ENCODE measurements at places on chromosomes 5 and 9.

GRCh38 chr9:16689351-16689938 is 181.0 kb downstream of the BNC2 start:
- DNase-seq = no peak

GRCh38 chr5:180271221-180271620 is 20.7 kb downstream of the MAPK9 start:
- DNase-seq = no peak

DNA sequence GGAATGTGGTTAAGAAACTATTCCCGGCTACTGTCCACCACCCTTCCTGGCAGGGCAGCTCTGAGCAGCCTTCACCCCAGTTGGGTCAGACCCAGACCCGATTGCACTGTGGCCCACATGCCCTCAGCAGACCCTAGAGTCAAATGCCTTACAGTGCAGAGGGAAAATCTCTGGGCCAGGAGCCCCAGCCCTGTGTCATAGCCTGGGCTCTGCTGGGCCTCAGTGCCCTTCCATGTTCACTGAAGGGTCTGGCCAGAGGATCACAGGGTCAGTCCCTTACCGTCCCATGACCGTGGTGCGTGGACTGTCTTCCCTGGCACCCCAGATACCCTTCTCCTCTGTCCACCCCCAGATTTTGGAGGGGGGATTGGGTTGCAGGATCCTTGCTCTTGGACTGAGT is 73.5 kb upstream of the COL5A1 start:
- no peak for DNase-seq

- no peak for DNase-seq
These were observed 11.9 kb downstream of the LAMC3 start for GRCh38 chr9:131020862-131021261.

DNA sequence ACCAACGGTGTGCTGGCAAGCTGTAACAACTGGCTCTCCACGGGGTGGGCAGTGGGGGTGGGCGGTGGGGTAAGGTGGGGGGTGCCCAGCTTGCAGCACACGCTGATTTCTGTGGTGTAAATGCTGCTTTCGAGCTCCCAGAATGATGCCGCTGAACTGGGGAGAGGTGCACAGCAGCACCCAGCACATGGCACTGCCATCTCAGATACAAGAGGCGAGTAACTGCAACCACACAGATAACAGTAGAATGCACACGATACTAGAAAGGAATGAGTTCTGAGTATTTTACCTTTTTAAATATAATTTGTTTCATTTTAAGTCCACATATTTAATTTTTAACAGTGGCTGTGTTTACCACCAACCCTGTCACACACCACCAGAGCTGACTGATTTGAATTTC is 87.9 kb downstream of the SEMA4D start:
- DNase-seq = no peak

DNA sequence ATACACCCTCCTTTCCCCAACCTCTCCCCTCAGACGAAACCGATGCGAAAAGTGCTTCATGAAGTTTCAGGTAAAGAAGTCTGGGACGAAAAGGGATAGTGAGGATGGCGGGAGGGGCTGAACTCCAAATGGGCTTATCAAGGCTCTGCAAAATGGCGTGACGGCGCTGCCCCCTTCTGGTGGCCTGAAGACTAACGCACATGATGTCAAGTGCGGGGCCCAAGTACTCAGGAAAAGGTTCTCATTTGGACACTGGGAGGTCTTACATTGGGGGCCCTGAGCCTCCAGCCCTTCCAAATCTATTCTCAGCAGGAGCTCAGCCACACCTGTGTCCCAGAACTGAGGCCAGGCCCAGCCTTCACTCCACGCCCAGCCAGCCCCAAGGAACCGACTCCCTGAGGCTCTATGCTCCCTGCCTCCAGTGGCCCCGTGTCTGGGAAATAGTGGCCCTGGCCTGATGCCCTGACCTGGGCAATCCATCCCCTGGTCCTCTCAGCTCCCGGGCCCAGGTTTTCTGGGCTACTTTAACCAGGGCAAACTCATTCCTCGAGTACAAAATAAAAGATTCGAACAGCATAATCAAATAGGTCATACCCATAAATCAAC is 119.9 kb downstream of the KCNIP1 start:
- DNase-seq = no peak

- no peak for DNase-seq
These were observed 14.4 kb downstream of the TRPM3 start for GRCh38 chr9:71106992-71107391.

DNA sequence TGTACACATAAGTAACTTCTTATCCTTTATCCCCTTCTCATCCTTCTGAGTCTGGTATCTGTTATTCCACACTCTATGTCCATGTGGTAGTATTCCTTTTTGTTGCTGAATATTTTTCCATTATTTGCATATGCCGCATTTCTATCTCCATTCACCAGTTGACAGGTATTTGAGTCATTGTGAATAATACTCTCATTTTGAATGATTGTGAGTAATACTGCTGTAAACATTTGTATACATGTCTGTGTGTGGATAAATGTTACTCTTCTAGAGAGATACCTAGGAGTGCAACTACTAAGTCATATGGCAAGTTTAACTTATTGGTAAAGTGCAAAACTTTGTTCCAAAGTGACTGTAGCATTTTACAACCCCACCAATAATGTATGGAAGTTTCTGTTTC is 15.6 kb downstream of the RIC1 start:
- DNase-seq = no peak

GRCh38 chr5:94796586-94796985 is 178.1 kb downstream of the SLF1 start:
- DNase-seq = no peak

GRCh38 chr9:114777821-114778609 is 27.8 kb downstream of the TNFSF15 start:
- DNase-seq = peak; percentile 4

DNA sequence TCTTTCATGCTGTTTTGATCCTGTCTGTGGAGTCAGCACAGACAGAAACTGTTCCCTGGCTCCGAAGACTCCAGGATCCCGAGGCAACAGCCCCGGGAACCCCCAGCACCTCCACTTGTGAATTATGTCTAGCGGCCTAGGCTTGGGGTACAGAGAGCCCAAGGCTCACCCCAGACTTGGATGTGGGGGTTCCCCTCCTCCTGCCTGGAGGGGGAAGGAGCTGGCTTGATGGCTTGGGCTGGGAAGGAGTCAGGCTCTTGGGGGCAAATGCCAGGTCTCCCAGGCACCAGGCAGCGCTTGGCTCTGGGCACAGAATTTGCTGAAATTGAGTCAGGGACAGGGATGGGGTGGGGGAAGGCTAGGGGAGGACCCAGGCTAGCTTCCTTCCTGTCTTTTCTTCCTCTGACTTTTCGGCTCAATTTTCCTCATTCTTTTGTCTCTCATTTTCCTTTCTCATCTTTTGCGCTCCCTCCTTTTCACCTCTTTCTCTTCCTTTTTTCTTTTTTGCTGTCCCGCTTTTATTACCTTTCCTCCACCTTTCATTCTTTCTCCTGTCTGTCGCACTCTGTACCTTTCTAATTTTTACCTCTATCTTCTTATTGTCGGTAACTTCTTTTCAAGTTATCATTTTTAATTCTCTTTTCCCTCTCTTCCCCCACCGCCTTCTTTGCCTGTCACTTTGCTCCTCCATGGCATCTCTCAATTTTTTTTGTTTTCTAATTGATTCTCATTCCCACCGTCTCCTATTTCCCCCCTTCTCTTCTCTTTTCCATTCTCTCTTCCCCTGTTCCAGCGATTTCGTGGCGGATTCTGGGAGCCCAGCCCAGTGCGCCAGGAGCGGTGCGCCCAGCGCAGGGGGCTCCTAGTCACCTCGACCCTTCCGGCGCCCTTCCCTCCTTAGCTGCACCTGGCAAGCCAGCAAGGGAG is 10.5 kb downstream of the MSX2 start:
- DNase-seq = no peak

GRCh38 chr5:97142521-97143254 is at the start of gene LIX1:
LIX1 (minus strand) TSS chr5:97142611; CDS start chr5:97142576, 35 bp downstream.
- peak; percentile 34 for DNase-seq

GRCh38 chr9:115350548-115350947 is 232.6 kb upstream of the TNC start:
- DNase-seq = no peak

DNA sequence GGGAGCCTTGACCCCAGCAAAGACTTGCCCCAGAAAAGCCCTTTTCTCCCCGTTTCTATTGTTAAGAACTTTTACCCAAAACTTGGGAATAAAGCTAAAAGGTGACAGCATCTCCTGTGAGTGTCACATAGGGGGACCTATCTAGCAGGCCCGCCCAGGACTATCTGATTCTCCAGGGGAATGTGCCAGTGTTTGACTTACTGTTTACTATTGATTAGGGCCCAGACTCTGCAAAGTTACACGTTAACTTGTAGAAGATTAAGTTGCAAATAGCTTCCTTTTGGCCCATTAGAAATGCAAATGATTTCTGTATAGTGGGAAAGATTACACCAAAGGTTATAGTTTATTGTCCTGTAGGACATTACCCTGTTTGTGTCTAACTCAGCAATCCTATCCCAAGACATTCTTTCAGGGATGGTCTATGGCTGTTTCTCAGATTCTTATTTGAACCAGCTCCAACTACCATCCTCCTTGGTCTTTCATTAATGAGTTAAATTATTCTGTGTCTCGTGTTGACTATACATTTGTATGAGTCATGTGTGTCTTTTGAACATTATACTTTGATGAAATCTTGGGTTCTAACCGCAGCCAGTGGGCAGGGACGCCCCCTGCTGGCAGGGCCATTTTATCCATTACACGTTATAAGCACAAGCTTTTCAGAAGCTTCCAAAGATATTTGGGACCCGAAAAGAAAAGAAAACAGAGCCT is 60.7 kb downstream of the HRH2 start:
- peak; percentile 49 for DNase-seq

DNA sequence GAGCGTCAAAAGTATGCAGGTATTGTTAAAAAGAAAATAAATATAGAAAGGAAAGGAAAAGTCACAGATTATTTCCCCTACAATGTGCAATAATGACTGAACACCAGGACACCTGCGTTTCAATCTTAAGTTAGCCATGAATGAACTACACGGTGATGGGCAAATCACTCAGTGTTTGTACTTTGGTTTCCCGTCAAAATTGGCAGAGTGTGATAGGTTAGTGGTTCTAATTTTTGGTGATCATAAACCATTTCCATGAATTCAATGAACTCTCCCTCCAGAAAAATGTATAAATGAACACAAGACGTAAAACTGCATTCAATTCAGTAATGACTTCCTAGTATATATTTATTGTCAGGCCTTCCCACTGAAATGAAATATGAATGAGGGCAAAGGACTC is 59.0 kb upstream of the ITGA1 start:
- no peak for DNase-seq

GRCh38 chr9:69645488-69645887 is 26.7 kb downstream of the APBA1 start:
- DNase-seq = no peak

- DNase-seq = no peak
These were observed 123.5 kb upstream of the SLCO6A1 start for GRCh38 chr5:102622262-102622661.

DNA sequence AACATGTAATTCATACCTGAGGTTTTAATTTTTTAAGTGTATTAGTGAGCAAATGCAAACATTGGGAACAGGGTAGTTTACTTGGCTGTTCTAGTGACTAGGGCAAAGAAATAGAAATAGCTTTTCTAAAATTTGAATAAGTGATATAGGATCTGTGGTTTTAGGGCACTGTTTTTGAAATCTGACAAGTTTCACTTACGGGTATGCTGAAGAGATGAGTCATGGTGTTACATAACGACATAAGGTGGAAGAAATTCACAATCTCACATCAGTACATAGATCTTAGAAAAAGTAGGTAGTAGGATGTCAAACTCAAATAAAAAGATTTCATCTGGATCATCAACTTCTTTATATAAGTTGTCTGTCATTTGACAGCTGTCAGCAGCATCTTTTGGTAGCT is 772.3 kb downstream of the MAT2B start:
- no peak for DNase-seq

DNA sequence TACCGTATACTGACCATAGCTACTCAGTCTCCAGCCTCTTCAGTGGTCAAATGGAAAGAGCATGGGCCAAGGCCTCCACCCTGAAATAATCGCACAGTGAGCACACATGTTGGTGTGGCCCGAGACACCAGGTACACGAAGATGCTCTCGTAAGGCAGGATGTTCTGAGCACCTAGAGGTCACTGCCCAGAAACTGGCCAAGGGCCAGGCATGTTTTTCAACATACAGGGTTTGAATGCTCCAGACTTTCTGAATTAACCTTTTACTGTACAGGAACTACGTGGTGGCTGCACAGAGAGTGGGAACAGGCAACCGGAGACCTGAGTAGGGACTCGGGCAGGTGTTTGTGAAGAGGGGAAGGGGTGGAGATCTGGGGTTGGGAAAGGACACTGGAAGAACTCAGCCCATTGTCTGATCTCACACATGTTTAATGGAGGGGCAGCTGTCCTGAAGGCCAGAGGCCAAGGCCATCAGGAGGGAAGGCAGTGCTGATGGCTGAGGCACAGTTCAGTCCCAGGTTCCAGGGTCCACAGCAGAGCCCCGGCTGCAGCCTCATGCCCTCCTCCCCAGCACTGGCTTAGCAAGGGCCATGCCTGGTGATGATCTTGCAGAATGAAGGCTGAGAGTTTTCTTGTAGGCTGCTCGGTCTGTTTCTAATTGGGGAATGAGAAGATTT is 48.5 kb upstream of the ANKRD18A start:
- no peak for DNase-seq

DNA sequence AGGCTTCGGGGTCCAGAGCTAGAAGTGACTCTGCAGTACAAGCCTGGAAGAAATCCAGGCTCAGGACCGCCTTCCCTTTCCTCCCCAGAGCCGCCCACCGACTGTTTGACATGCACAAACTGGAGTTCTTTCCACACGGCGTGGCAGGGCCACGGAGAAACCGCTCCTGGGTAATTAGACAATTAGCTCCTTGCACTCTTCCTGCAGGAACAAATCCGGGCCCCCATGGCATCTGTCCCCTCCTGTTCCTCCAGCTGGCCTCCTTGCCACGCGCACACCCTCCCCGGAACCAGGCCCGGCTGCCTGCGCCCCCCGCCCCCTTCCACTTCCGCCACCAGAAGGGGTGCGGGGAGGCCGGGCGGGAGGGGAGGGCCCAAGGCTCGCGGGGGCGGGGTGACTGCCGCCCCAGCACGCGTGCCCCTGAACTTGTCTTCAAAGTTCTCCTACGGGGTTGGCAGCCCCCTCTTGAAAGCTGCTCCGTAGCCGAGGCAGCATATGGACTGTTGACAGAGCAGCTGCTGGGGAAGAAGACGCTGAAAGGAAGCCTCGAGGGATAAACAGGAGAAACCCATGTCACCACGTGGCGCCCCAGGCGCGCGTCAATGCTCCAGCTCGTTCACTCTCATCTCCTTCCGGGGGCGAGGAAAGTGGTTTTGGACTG is 74.3 kb downstream of the SEC61B start:
- DNase-seq = peak; percentile 26

GRCh38 chr9:98410185-98410697 is 154.8 kb upstream of the TBC1D2 start:
- no peak for DNase-seq

- no peak for DNase-seq
These were observed 22.2 kb downstream of the SH3GL2 start for GRCh38 chr9:17600962-17601593.

DNA sequence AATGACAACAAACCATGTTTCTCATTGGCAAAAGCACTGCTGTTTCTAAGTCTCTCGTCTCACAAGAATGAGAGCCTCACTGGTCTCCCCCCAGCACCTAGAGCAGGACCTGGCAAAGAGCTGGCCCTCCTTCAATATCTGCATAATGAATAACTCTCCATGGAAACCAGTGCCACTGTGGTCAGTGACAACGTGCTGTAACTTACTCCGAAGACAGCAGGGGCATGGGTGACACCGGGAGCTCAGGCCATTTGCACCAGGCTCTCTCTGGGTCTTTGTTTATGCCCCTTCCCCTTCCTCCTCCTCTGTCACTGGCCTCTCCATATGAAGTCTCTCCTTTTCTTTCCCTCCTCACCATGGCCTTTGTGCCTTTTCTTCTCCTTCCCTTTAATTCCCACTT is 33.3 kb downstream of the TAS2R1 start:
- DNase-seq = no peak

- DNase-seq = no peak
These were observed 38.2 kb downstream of the ZDHHC11B start for GRCh38 chr5:746258-746761.
